Stimulated activated CD8-positive, alpha-beta memory T cell treated with anti-CD3 and anti-CD28 coated beads, Interleukin-15, amount 100 ng/mL, for 4 hours (primary cell): ENCODE measurements at places on chromosomes 3 and 15.

DNA sequence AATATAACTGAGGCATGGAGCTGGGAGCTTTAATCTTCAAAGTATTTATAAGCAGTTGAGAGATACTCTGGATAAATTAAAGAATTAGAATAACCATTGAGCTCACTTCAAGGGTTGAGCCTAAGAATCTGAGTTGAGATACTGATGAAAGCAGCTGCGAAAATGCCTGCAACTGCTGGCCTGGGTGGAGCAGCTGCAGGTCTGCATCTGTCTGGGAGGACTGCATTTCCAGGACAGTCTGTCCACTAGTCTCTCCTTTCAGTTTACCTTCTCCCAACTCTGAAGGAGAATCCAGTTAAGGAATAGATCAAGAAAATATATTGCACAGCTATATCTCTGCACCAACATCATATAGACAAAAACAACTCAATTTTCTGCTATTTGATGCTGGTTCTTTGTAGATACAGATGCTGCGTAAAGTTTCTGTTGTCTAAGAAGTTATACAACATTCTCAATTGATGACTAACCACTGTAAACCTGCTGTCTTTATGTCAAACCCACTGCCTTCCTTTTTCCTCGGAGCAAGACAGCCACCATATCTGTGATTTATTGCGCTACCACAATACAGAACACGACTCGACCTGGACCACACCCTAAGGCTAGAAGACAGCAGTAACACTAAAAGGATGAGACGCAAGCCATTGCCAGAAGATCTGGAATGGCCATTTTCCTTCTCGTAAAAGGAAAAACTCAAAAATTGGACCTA is 245.1 kb downstream of the MAGI1 start:
- DNase-seq = no peak

GRCh38 chr3:40524222-40524567 is 565 bp upstream of the ZNF621 start:
- no peak for DNase-seq

GRCh38 chr15:47718497-47719437 is 1.5 kb downstream of the SEMA6D start:
- DNase-seq = no peak

DNA sequence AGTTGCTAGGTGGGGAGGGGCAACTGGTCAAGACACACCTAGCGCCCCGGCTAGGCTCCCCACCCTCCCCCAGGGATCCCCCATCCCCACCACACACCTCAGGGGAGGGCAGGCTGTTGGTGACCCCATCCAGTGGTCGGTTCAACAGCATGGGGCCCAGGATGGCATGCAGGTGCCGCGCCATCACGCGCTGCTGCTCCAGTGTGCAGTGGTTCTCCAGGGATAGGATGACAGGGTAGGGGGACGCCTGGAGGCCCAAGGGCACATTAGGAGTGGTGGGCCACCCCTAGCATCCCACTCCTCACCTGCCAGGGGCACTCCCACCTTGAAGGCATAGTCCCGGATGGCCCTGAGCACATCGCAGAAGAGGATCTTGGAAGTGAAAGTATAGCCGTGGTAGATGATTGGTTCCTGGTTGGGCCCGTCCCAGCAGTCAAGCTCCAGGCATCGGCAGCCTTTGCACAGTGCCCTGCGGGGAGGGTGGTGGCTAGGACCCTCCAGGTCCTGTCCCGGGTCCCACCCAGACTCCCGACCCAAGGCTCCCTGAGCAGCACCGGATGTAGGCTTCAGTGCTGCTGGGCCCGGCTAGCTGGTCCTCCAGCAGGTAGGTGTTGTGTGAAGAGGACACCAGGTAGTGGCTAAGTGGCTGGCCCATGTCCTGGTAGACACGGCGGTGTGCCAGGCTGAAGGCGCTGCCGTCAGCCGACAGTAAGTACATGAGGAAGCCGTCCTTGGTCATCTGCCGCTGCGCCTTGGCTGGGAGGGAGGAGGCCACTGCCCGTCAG is 19.4 kb downstream of the VILL start:
- DNase-seq = no peak

GRCh38 chr3:151227266-151227806 is 24.3 kb upstream of the GPR171 start:
- no peak for DNase-seq

DNA sequence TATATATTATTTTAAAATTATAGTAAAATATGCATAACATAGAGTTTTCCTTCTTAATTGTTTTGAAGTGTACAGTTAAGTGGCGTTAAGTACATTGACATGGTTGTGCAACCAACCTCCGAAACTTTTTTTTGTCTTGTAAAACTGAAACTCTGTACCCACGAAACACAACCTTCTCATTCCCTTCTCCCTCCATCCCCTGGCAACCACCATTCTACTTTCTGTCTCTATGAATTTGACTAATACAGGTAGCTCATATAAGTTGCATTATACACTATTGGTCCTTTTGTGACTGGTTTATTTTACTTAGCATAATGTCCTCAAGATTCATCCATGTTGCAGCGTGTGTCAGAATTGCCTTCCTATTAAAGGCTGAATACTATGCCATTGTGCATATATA is 179.4 kb downstream of the SATB1 start:
- no peak for DNase-seq

GRCh38 chr3:57942388-57942787 is 65.8 kb upstream of the FLNB start:
- no peak for DNase-seq

DNA sequence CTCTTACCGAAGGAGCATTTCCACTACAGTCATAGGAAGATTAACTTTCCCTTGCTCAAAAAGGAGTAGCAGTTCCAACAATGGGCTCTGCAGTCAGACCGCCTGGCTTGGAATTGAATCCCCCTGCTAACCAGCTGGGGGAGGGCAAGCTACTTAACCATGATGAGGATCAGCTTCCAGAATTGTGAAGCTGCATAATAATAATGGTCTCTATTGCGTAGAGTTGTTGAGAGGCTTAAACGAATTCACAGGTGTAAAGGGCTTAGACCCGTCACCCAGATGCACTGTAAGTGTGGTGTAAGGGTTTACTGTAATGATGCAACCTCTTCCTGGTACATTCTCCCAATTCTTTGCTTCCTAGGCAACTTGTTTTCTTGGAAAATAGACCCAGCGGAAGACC is 185.2 kb upstream of the RGMA start:
- DNase-seq = no peak

GRCh38 chr15:29749365-29750086 is 72.7 kb downstream of the TJP1 start:
- no peak for DNase-seq
